ENCODE measurements at places on chromosomes 5 and 9.
A peak's percentile ranks its signal among the peaks of the same experiment; 100 is the strongest.

- no peak for DNase-seq
Measured at GRCh38 chr9:15640121-15640520, 87.3 kb downstream of the CCDC171 start.

DNA sequence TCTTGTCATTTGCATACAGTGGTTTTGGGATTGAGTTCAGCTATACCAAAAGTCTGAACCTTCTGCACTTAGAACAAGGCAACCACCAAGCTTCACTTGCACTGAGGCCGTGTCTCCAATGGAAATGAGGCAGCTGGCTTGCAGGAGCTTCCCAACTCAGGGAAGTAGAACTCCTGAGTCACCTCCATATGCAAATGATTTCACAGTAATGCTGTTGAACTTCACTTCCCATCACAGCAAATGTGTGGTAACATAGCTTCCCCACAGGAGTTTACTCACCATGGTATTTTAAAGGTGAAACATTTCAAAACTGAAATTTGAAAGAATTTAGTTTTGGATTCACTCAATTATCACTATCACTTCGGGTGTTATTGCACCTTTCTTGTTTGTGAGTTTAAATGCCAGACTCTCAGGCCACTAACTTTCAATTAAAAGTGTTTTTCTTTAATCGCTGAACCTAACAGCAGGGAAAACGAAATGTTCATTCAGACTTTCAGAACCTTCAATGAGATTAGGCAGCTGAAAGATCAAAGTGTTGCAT, 9.0 kb downstream of the CD274 start:
- peak; percentile 75 for DNase-seq

- DNase-seq = peak; percentile 51
Measured at GRCh38 chr5:159619826-159620225, 289.5 kb upstream of the IL12B start.

GRCh38 chr5:73419465-73420390, 28.8 kb downstream of the FOXD1 start:
- DNase-seq = peak; percentile 74

DNA sequence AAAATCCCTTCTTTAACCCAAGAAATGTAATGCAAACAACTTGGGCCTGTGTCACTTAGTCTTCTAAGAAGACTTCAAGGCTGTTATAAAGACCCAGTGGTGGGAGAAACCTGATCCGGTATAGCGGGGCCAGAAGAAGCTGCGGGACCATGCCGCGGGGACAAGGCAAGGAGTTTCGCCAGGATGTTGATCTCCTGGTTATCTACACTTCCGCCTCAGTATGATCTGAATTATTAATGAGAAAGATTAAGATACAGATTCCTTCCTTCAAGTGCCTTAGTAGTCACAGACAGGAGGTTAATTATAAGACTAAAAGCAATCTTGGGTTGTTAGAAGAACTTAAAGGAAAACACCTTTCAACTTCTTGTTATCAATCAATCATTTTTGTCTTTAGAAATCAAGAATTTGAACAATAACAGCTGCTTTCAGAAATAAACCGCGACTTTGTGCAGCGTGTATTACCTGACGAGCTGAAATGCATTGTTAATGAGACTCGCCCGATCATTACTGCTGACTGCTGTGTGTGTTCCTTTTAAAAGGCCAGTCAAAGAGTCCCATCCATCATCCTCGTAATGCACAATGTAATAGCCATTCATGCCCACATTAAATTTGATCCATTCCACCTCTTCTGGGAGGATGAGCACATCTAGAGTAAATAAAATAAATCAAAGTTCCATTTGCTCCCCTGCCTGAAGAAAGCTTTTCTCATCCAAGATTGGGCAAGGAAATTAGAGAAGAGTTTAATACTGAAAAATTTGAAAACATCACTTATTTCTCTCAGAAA, 22.2 kb downstream of the ERAP1 start:
- DNase-seq = no peak

DNA sequence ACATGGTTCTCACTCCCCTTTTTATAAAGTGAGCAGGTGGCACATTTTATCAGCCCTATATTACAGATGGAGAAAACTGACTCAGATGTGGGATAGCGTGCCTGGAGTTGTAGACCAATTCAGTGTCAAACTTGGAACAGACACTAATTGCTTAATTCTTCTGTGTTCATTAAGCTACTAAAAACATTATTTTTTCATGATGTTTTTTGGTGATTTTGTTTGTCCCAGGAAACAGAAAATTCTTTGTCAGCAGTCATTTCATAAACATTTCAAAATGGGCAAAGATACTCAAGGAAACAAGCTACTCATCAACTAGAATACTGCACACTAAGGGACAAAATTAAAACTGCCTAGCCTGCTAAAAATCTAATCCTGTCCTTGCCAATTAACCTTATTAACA, 2.2 kb downstream of the ABHD17B start:
- DNase-seq = no peak

- no peak for DNase-seq
Measured at GRCh38 chr5:54775645-54776044, 209.7 kb downstream of the ESM1 start.

DNA sequence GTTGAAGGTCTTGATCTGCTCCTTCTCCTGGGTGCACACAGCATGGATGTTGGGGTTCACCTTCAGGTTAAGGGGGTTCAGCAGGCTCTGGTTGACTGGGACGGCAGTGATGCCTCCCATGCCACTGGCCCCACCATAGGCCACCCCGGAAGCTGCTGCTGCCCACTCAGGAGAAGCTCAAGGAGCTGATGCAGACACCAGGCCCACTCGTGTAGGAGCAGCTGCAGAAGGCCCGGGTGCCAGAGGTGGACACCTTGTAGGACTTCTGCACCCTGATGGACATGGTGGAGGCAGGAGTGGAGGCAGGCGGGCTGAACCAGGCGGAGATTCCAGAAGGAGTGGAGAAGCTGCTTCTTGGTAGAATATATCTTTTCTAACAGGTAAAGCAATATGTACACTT, 171.2 kb downstream of the PPP2R2B start:
- no peak for DNase-seq

DNA sequence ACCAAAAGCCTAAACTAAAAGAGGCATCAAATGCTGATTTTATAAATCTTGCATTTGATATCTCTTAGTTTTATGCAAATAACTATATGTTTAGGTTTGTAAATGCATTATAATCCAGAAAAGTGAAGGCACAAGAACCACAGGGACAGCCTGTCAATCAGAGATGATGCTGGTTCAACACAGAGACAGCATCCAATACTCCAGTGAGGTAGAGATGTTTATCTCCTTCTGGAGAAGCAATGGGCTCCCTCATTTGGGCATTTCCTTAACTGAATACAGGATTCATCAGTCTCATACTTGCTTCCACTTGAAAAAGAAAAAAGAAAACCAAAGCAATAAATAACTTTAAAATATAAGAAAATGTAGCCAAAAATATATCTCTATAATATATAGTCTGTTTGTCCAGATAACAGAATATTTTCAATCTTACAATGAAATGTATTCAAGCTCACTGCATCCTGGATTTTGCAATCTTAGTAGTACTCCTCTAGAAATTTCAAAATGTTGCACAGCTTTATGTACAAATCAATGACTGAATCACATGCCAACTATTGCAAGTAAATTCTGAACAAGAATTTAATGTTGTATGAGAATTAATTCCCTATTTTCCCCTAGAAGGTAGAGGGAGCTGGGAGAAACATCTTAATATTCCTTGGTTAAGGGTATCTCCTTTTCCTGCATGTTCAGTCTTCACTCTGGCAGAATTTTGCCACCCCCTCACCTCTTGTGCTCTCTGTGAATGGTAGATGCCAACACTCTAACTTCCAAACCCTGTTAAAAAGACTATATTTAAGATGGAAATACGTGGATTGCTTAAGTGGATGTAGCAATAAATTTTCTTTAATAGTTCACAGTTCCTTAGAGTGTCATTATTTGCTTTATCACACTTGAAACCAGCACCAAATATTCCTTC, 191.1 kb upstream of the GAS1 start:
- DNase-seq = peak; percentile 26

- no peak for DNase-seq
Measured at GRCh38 chr9:34862043-34862442, 96.0 kb upstream of the PHF24 start.

- no peak for DNase-seq
Measured at GRCh38 chr5:157278319-157279037, 12.6 kb downstream of the CYFIP2 start.

GRCh38 chr5:44538797-44539601, 149.8 kb upstream of the FGF10 start:
- no peak for DNase-seq

- DNase-seq = peak; percentile 83
Measured at GRCh38 chr9:18238254-18238653, 235.7 kb upstream of the ADAMTSL1 start.

DNA sequence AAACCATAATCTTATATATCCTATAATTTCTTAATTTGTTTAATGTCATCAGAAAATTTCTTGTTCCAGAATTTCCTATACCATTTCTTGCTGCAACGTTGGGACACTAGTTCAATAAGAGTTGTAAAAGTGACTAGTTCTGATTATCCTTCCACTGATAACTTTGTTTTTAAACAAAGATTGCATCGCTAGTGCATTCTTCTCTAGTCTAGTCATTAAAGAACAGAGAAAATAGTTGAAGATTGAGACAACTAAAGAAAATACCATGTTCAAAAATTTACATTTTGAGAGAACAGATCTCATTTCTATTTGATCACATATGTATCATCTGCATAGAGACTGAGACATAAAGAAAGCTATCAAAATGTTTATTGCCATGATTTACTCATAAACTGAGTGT, 1888.2 kb downstream of the EFNA5 start:
- peak; percentile 23 for DNase-seq

DNA sequence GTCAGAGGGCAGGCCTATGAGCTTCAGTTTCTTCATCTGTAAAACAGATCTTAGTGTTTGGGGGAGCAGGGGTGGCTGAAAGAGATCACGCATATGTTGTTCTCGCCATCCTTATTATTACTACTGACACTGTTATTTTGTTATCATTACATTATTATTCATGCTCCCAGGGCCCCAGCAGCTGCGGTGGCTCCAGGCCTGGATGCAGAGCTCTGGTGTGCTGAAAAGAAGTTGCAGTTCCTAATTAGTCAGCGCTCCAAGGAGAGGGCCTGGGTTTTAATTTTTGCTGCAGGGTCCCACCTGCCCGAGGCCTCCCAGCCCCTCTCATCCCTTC, 19.5 kb downstream of the CXXC5 start:
- DNase-seq = no peak

- no peak for DNase-seq
Measured at GRCh38 chr9:100555471-100555870, 22.4 kb upstream of the CAVIN4 start.

DNA sequence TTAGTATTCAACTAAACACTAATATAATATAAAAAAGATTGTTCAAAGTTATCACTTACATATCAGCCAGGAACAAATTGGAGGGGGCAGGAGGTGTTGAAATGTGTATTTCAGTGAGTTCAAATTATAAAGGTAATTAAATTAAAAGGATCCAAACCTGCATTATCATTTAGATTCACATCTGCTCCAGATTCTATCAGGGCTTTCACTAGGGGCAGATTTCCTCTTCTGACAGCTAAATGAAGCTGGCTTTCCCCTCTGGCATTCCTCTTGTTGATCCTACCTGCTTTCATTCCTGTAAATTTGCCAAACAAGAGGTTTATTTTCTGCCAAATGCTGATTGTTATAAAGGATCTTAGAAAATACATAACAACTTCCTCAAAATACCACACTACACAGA, 86.3 kb upstream of the GCNT4 start:
- DNase-seq = no peak

GRCh38 chr5:53997736-53998627, 312.4 kb downstream of the ARL15 start:
- no peak for DNase-seq

DNA sequence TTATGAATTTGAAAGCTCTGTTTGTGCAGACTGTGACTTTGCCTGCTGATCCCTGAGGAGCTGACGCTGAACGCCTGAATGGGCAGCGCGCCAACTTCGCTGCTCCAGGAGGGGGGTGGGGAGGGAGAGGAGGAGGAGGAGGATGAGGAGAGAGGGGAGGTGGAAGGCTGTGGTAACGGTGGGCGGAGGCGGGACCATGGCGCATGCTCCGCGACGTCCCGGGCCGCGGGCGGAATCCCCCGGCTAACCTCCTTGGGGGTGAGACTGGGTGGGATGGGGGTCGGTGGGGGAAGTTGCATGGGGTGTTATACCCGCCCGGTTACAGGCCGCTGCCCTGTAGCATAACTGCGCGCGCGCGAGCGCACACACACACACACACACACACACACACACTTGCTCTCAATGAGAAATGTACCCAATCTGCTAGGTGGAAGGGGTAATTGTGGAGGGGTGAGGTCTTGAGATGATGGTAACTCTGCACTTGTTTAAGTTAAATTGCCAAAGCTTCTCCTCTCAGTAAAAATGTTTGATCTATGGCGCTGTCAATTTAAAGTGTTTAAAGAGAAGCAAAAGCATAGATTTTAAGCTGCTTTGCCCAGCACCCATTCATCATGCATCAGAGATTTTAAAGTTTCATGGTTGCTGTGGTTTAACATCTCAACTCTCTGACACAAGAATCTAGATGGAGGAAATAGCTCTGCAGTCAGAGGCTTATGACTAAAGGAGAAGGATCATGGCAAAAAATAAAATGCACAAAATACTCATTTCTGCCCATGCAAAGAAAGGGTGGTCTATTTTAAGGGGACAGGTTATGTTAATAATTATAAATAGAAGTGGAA, 76.6 kb upstream of the TBCA start:
- DNase-seq = peak; percentile 88

- no peak for DNase-seq
Measured at GRCh38 chr9:77954666-77955015, 77.0 kb downstream of the GNAQ start.

GRCh38 chr5:155726267-155726666, 600.7 kb upstream of the SGCD start:
- DNase-seq = peak; percentile 24

- no peak for DNase-seq
Measured at GRCh38 chr5:96942911-96943310, 7.0 kb downstream of the LNPEP start.

- DNase-seq = peak; percentile 14
Measured at GRCh38 chr5:20974426-20974825, 986.4 kb upstream of the CDH18 start.

DNA sequence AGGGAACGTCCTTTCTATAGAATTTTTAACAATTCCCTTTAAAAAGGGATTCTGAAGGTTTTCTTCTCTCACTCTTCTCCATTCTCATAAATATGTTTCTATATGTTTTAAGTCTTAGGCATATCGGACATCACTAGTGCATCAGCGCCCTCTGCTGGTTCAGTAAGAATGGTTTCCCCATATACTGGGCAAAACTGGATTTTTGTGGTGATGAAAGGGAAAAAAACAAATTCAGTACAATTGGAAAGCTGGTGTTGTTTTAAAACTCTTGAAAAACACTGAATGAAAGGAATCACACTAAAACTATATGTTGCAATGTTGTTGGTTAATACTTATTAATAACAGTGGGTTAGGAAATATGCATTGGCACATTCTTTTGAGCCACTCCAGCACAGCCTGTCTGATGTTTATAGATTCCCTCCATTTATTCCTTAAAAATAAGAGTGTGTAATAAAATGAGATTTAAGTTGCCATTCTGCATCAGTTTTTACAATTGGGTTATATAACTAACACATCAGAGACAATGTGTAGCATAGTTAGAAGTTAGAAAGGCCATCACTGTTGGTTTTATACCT, 15.8 kb downstream of the CWC27 start:
- peak; percentile 87 for DNase-seq

- DNase-seq = no peak
Measured at GRCh38 chr9:31715250-31715649, 669.2 kb upstream of the ACO1 start.

GRCh38 chr5:73303148-73304079, 130.4 kb downstream of the TMEM174 start:
- DNase-seq = no peak

- peak; percentile 23 for DNase-seq
Measured at GRCh38 chr9:86082870-86083269, 16.5 kb downstream of the GOLM1 start.
